ENCODE measurements at places on chromosomes 13 and 19.

GRCh38 chr13:25874064-25874737 lies 177.6 kb downstream of the SHISA2 start:
- no peak for DNase-seq

DNA sequence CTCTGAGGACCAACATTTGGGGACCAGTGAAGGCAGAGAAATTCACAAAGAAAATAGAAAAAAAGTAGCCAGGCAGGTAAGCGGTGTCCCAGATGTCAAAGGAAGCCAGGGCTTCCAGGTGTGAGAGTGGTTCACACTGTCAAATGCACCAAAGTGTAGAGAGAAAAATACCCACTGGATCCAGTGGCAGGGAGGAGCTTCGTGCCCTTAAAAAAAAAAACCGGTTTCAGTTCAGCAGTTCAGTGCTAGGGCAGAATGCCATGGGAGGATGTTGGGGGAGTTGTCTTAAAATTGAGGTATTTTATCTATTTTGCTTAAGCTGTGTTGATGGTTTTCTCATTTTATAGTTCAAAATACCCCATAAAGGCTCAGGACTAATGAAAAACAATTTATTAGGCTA lies 47.8 kb upstream of the C1QTNF9 start:
- DNase-seq: no peak

GRCh38 chr19:29492769-29493168 lies 33.0 kb upstream of the VSTM2B start:
- DNase-seq: no peak

GRCh38 chr19:46958532-46958931 lies 61.1 kb upstream of the NPAS1 start:
- no peak for DNase-seq

DNA sequence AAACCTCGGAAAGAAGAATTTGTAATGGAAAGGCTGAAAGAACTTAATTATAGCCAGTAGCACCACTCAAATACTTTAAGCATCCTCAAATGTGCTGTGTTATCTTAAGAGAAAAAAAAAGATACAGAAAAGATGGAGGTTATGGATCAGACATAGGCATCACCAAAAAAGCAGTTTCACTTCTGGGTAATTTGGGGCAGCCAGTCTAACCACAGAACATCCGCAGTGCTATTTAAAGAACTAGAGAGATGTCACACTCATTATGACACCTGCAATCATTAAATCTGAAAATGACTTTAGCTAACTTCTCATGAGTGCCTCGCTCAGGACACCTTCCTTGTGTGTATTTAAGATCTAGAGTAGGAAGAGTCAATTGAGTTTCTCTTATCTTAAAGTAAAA lies 211.8 kb downstream of the RBM26 start:
- DNase-seq: peak; percentile 42

GRCh38 chr13:71789693-71790329 lies 77.2 kb downstream of the DACH1 start:
- DNase-seq: no peak

DNA sequence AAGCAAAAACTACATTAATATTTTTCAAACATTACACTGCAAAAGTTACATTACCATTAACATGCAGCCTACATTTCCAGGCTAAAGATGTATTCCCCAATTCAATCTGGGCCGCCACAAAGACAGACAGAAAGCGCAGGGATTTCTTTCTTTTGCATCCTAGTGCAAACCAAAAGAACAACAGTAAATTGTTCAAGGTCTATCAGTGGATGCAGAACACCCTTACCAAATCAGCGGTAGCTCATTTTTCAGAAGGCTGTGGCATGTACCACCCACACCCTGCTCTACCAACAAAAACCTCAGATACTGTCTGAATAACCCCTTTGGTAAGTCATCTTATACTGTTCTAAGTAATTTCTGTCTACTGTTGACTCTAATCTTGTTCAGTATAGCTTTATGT lies 3.6 kb downstream of the TPT1 start:
- DNase-seq: no peak

GRCh38 chr19:13097463-13098258 lies 5.0 kb downstream of the LYL1 start:
- DNase-seq: no peak

- no peak for DNase-seq
Measured at GRCh38 chr19:16355293-16356043, 30.8 kb downstream of the KLF2 start.

DNA sequence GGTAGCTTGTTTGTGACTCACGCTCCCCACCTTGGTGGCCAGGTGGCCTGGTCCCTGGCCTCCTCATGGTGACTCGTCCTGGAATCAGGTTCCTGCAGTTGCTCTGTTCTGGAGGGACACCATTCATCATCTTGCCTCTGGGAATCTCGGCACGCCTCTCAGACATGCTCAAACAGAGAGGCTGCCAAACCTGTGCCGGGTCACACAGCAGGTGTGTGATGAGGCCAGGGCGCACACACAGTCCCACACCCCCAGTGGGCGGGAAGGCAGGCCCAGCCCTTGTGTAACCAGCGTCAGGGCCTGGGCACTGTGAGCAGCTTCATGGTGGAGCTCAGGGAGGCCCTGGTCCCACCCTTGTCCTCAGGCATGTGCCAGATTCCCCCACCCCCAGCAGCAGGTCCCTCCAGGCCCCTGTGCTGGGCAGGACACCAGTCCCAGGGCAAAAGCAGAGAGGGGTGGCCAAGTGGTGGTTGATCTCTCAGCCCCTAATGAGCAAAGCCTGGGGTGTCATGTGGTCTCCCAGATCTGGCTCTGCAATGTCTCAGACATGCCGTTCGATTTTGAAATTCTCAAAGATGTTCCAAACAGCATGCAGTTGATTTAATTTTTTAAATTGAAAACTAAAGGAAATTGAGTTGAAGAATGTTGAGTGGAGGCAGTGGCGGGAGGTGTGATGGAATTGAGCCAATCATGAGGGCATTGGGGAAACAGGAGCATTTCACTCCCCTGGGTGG lies 12.1 kb downstream of the CEBPA start:
- no peak for DNase-seq

GRCh38 chr13:45695198-45695730 lies 6.9 kb upstream of the CBY2 start:
- no peak for DNase-seq

DNA sequence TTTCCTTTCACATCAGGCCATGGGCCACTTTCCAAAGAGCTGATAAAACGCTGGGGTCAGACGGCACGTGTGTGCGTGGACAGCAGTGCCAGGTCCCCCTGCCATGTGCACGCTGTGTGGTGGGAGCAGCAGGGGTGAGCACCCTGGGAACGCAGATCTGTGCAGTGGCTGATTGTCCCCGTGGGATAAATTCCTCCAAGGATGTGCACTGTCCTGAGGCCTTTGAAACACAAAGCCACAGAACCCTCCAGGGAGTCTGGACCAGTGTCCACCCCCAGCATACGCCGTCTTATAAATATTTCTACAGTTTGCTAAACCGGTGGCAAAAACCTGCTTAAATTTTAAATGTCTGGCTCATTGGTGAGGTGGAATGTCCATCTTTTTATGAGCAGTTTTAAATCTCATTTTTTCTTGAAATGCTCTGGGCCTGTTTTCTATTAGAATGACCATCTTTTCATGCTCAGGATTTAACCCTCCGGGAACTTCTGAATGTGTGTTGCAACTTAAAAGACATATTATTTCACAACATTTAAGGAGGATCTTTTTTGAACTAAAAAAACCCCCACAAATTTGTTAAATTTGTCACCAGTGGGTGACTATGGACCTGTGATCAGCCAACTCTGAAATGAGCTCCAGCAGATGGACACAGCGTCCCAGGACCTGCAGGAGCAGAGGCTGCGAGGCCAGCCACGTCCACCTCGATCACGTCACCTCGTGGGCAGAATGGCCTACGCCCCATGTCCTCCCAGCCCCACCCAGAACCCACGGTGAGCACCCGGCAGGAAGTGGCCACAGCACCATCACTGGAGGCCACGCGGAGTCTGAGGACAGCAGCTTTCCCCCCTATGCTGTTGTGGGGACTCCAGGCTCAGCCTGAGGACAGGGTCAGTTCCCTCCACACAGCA lies 68.6 kb downstream of the RASA3 start:
- DNase-seq: no peak

- DNase-seq: no peak
Measured at GRCh38 chr19:37966662-37967231, 59.7 kb downstream of the SIPA1L3 start.

- no peak for DNase-seq
Measured at GRCh38 chr19:46732966-46733689, 12.7 kb upstream of the FKRP start.

- DNase-seq: no peak
Measured at GRCh38 chr19:10861103-10861651, 10.2 kb upstream of the CARM1 start.

- DNase-seq: no peak
Measured at GRCh38 chr13:44354884-44355283, 18.7 kb upstream of the SERP2 start.

DNA sequence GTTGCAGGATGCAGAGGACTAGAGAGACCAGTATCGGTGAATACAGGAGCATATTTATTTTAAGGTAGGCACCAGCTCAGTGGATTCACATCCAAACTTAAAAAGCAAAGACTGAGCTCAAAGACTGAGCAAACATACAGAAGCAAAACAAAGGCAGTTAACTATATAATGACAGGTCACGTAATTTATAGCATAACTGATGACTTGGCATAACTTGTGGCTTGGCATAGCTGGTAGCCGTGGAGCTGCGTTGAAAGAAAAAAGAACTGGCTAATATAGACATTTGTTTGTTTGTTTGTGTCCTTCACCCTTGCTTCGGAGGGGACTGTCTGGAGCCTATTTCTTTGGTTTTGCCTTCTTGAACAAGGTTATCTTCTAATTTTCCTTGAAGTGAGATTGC lies 33.7 kb downstream of the ZNF493 start:
- no peak for DNase-seq

DNA sequence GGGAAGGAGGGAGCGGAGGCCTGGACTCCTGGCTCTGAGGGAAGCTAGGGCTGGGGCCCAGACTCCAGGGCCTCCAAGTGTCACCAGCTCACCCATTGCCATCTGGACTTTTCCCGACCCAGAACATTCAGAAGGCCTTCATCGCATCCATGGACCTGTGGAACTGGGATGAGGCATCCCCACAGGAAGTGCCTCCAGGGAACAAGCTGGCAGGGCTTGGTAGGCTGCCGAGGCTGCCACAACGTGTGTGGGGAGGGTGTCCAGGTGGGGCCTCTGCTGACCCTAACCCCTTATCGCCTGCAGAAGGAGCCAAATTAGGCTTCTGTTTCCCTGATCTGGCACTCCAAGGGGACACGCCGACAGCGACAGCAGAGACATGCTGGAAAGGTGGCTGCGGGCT lies 767 bp downstream of the ETV2 start:
- DNase-seq: no peak

- peak; percentile 56 for DNase-seq
Measured at GRCh38 chr19:21463449-21464105, 41.8 kb upstream of the ZNF429 start.

DNA sequence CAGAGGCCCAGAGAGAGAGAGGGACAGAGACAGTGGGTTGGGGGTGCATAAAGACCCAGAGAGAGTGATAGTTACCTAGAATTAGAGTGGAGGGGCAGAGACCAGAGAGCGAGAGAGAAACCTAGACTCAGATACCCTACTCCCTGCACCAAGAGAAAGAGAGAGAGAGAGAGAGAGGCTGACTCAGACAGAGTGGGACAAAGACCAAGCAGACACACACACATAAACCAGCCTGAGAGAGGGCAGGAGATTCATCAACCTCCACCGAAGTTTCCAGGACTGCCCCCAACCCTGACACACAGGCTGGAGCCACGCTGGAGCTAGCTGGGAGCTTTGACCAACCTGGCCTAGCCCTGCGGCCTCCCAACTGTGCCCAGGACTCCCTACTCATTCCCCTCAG lies 12.9 kb downstream of the SYT3 start:
- DNase-seq: no peak

DNA sequence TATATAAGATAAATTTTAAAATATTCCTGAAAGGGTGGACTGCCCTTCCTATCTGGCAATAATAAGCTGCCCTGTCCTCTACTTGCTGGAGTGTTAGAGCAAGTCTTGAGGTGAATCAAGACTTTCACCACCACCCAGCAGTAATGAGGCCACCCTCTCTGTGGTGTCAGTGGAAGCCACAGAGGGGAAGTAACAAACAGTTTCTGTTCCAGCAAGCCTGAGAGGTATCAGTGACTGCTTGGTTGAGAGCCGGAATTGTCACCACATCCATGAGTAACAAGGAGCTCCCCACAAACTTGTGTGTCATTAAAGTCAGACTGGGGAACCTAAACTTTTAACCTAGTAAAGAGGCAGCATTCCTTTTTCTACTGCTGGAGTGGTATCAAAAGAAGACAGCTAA lies 532.7 kb upstream of the SPRY2 start:
- peak; percentile 6 for DNase-seq

- peak; percentile 65 for DNase-seq
Measured at GRCh38 chr13:24228852-24229458, 68.4 kb downstream of the SPATA13 start.

DNA sequence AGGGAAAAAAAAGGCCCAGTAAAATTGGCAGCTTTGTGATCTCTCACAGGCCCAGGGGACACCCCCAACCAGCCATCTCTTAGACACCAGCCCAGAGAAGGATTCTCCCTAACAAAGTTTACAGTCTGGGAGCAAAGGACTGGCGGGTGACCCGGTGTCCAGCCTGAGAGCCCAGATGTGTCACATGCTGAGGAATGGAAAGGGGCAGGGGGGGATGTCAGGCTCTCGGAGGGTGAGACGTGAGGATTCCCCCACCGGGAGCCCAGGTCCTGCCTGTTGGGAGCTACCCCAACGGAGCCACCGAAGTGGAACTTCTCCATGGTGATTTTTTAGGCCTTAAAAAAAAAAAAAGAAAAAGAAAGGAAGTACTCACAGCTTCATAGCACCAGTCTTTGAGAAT lies 4.8 kb upstream of the CTXN1 start:
- no peak for DNase-seq

GRCh38 chr13:43110658-43111057 lies 87.3 kb downstream of the DNAJC15 start:
- DNase-seq: no peak

DNA sequence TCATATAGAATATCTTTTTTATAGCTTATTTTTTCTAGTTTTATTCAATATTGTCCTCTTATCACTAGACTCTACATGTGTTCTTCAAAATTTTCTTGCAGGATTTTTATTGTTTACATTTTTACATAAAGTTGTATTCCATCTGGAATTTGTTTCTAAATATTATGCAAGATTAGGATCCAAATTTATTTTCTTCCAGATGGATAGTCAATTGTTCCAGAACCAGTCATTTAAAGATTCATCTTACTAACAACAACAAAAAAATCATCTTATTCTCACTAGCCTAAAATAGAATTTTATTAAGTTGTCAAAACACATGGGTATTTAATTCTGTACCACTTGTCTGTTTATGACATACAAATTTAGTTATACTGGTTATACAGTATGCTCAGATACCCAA lies 390.4 kb upstream of the GPC6 start:
- no peak for DNase-seq

GRCh38 chr13:110443622-110444225 lies 117.8 kb downstream of the RAB20 start:
- no peak for DNase-seq
